Activated CD4-positive, alpha-beta T cell treated with anti-CD3 and anti-CD28 coated beads, Interleukin-2, amount 50 U/mL, for 4 hours (primary cell): ENCODE measurements at places on chromosomes 7 and 10.

GRCh38 chr7:47078241-47078640 is 503.7 kb downstream of the TNS3 start:
- no peak for DNase-seq

- no peak for DNase-seq
These were observed 89.7 kb upstream of the STEAP1B start for GRCh38 chr7:22589641-22590201.

DNA sequence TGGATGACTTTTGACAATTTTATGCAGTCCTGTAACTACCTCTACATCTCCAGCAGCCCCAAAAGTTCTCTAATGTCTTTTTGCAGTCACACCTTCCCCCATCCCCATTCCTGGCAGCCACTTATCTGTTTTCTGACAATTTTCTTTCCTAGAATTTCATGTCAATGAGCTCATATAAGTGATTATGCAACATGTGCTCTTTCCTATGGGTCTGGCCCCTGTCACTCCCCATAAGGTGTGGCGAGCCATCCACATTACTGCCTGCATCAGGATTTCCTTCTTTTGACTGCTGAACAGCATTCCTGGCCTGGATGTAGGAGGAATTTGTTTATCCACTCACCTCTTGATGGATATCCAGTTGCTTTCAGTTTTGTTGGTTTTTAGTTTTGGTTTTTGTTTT is 146.7 kb upstream of the MGMT start:
- no peak for DNase-seq

- no peak for DNase-seq
These were observed 44.2 kb upstream of the FHIP2A start for GRCh38 chr10:114777415-114777814.

DNA sequence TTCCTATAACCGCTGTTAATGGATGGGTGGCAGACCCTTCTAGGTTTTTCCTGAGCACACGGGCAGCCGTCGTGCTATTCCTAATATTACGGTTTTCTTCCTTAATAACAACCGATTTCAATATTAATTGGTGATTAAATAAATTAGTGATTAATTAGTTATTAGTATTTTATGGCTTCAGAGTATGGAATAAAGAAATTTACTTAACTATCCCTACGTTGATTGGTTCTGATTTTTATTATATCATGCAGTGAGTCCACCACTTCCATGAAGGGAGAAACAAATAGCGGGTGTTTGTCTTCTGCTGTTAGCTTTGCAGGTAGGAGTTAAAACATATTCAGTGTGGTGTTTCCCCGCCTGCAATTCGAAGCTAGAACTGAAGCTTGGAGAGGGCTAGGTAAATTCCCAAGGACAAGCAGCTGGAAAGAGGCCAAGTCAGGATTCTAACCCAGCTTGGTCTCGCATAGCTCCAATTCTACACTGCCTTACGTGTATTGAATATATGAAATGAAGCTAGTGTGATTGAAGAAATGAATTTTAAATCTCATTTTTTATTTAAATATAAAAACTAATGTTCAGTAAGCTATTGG is 928 bp upstream of the CSTF2T start:
- no peak for DNase-seq

- no peak for DNase-seq
These were observed 10.2 kb downstream of the STK32C start for GRCh38 chr10:132297526-132297925.

DNA sequence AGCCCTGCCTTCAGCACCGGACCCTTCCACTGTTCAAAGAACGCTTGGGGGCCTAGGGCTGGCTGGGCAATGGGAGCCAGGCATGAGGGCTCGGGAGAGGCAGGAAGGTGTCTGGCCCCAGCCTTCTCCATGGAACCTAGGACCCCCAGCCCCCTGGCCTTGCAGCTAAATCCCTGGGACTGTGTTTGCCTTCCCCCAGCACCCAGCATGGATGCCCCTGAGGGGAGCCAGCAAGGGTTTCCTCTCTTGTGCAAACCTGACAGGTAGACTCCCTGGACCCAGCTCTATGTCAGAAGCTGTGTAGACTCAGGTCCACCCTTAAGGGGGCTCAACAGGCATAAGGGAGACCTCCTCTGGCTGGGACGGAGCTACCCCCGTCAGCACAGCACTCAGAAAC is 288.0 kb downstream of the GRID1 start:
- no peak for DNase-seq

GRCh38 chr7:140229591-140230515 is 53.1 kb upstream of the KDM7A start:
- DNase-seq, result peak; percentile 52

GRCh38 chr10:35343739-35344138 is 7.4 kb downstream of the CCNY start:
- no peak for DNase-seq

DNA sequence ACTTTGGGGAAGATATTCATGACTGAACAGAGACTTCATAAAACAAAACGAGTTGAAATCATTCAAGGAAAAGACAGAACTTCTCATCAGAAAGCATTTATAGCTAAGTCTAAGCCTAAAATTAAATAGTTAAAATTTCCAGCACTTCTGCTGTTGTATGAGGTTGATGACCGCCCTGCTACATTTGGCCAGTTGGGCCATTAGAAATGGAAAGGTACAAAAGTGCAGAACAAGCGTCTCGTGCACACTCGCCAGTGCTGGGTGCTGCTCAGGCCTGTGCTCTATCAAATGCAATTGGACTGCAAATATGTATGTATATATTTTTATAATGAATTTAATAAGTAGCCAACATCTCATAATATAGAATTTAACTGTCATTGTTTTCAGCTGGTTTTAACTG is 34.4 kb upstream of the RNF32 start:
- no peak for DNase-seq

DNA sequence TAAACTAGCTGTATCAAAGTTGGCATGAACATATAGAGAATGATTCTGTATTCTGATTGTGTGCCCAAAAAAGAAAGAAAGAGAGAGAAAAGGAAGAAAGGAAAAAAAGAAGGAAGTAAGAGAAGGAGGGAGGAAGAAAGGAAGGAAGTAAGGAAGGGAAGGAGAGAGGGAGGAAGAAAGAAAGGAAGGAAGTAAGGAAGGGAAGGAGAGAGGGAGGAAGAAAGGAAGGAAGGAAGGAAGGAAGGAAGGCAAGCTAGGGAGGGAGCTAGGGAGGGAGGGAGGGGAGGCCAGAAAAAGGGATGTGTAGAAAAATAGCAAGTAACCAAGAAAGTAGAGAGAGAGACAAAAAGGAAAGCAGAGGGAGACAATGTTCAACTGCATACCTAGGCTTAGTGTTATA is 60.7 kb upstream of the TARP start:
- no peak for DNase-seq

DNA sequence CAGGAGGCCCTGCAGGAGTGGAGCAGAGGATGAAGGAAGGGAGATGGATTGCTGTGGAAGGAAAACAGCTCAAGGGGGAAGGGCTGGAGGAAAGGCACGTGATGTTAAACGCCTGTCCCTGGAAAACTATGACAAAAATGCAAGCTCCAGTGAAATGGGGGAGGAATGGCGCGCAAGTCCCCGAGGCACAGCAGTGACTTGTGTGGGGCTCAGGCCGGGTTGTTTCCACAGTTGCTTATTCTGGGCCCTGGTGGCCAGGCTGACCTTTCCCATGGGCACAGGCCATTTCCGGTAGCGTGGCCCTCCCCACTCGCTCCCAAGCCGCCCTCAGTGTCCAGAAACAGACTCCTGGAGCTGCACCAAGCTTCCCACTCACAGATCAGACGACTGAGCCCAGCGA is 68.1 kb upstream of the PDGFA start:
- no peak for DNase-seq

- DNase-seq, result no peak
These were observed 97.1 kb downstream of the SH3PXD2A start for GRCh38 chr10:103758294-103758681.

GRCh38 chr10:72243822-72244437 is 27.9 kb upstream of the ASCC1 start:
- no peak for DNase-seq

GRCh38 chr10:71094712-71095390 is 117.5 kb upstream of the UNC5B start:
- DNase-seq, result no peak

DNA sequence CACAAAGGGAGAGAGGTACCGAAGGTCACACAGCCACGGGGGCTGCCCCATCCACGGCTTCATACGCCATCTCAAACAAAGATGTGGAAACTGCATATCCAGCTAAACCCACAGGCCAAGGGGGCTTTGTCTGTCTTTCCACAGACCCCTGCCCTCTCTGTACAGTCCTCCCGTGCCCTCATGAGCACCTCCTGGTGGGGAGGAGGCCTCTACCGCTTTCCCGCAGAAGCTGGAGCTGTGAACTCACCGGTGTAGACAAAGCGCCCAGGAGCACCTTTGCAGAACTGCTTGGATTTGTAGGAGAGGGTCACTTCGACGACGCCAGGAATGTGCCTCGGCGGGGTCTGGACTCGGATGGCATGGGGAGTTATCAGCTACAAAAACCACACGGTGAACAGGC is 97.2 kb downstream of the EBF3 start:
- DNase-seq, result no peak

DNA sequence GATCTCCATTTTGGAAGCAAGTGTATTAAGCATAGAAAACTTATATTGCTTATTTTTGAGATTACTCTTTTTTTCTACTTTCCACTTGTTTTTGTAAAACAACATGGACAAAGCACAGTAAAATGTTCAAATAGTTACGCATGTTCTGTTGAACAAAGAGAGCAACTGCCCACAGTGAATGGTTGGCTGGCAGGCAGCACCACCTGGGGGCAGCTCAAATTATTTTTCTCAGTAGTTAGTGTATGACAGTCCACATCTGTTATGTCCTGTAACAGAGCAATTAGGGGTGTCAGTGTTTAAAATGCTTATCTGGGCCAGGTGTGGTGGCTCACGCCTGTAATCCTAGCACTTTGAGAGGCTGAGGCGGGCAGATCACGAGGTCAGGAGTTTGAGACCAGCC is 46.1 kb upstream of the CACUL1 start:
- DNase-seq, result no peak

GRCh38 chr10:47370878-47371277 is 13.2 kb downstream of the ZNF488 start:
- no peak for DNase-seq

DNA sequence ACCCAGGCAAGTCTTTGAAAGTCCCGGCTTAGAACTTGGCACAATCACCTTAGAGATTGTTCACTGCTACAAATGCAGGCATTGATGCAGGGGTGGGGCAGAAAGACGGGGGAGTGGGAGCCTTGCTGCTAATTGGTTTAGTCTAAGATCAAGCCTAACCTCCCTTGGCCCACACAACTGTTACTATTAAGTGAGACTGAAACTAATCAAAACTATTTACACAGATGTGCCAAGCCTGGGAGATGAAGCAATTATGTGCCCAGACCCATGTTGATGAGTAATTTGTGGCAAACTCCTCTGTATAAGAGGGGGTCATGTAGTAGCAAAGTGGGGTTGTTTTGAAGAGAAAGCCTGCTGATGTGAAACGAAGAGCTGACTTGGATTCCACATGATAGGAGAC is 178.2 kb upstream of the ITGB1 start:
- no peak for DNase-seq

DNA sequence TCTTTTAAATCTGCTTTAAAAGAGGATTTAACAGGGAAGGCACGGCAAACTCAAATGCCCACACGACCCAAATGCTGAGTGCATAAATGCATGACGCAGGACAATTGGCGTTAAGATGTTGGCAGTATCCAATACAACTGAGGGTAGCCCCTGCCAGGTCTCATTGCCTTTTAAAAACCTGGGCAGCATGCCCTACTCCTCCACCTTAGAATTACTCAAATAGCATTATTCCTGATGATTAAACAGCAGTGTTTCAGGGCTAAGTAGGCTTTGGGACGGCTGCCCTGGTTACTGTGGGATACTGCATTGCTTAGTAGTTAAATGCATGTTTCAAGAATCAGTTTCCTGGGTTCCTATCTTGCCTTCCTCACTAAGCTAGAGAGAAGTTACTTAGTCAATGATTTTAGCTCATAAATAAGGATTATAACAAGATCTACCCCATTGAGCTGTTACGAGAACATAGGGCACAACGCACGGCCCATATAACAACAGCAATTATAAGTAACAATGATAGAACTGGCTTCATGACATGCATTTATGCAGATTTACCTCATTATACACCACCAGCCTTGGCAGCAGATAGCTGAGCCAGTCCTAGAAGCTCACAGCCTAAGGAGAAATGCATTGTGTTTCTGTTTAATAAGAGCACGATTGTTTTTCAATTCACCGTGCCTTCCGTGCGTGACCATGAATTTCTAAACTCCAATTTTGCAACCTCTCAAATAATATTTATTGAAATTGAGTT is 7.9 kb downstream of the TUBAL3 start:
- DNase-seq, result no peak

GRCh38 chr7:19404912-19405329 is 259.7 kb upstream of the FERD3L start:
- no peak for DNase-seq
